ENCODE measurements at places on chromosomes 16 and 17. TPM values are rescaled to one million over a fixed set of nuclear protein-coding genes. Genes with fewer than 3 reads are reported as not detected.

Gene ITGAL
- not detected for total RNA-seq

Gene RNF222
- total RNA-seq, result under 0.01 TPM

Gene FBXO39
- 6.9 TPM for total RNA-seq

Gene TMEM98
- total RNA-seq, result 81.7 TPM

Gene RTN4RL1
- 0.40 TPM for total RNA-seq

Gene ABCC11
- not detected for total RNA-seq

Gene TUBB3
- 33.5 TPM for total RNA-seq

Gene CNTNAP1
- total RNA-seq, result 6.7 TPM

Gene NXN
- 69.1 TPM for total RNA-seq

Gene NFATC2IP
- total RNA-seq, result 21.0 TPM

Gene AATK
- total RNA-seq, result 1.5 TPM

Gene FBXW10B
- 0.22 TPM for total RNA-seq

Gene SCGB1C2
- not detected for total RNA-seq

Gene ORMDL3
- total RNA-seq, result 25.9 TPM

DNA sequence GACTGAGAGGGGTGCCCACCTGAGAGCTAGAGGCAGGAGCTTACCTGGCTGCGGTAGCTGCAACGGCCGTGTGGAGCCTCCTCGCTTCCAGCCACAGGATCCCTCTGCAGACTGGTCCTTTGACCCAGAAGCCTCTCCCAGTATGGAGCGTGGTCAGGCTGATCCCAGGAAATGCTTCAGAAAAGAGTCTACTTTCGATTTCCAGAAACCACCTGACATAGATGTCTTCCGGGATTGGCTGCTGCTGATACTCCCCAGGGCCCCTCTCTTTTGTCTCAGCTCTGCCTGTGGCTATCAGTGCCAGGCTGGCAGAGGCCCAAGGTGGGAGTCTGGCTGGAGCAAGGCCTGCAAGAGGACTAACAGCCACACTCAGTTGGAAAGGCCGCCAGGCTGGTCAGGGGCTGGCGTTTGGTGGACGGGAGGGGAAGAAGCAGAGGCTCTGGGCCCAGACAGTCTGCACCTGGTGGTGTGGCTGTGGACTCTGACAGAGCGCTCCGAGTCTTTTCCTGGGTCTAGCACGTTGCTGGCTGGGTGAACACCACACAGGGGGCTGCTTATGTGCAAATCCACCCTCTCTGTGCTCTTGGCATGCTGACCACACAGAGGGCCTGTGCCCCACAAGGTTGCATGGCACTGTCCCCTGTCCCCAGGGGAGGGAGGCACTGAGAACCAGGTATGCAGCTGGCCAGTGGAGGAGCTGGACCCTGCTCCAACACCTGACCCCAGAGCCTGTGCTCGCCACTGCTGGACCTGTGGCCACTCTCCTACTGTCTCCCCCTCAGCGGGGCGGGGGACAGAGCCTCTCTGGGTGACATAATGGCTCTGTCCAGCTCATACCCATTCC is at the start of gene LGALS3BP:
LGALS3BP (minus strand) TSS at position 144 of the 844 bp plus-strand sequence. CDS start 2,732 bp downstream, outside the sequence.
- DNase-seq, result peak; percentile 51

GRCh38 chr16:87072101-87072500 is 245.1 kb downstream of the C16orf95 start:
- DNase-seq, result no peak

GRCh38 chr17:6244253-6244652 is 174.1 kb downstream of the WSCD1 start:
- DNase-seq, result no peak

- DNase-seq, result no peak
Observed at GRCh38 chr16:88939245-88939971, 37.6 kb downstream of the CBFA2T3 start.

GRCh38 chr17:73625991-73626673 is 18.1 kb downstream of the SDK2 start:
- no peak for DNase-seq

GRCh38 chr16:89049484-89050118 is 44.1 kb upstream of the ACSF3 start:
- no peak for DNase-seq

GRCh38 chr16:82368041-82368440 is 198.0 kb upstream of the MPHOSPH6 start:
- DNase-seq, result peak; percentile 68

DNA sequence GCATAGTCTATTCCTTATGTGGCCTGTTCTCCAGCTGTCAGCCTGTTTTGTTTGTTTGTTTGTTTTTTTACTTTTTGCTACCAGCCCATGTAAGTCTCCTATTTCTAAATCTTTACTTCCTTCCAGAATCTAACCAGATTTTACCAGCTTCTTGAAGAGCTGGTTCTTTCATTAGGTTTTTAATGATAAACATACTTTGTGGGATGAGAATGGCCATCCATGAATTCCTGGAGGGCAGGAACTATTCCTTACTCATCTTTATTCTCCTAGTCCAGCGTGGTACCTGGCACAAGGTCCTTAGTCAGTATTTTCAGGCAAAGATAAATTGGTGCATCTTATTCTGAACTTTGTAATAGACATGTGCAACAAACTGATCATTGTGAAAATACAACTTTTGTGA is 17.3 kb downstream of the RSPRY1 start:
- no peak for DNase-seq

DNA sequence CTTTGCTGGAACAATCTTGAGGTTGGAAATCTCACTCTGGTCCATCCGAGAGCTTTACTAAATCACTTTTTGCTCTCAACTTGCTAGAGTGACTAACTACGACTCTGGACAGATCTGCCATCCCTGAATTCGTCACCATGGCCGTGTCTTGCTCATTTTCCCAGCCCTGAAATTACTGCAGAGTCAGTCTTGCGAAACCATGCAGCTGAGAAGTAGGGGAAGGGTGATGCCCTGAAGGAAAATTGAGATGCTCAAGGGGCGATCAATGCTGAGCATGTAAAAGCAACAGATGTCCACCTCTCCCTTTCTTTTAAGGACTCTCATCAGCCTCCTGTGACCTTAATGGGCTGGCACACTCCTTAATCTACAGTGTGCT is 18.8 kb downstream of the PCTP start:
- no peak for DNase-seq

- no peak for DNase-seq
Observed at GRCh38 chr17:83070800-83071341, 8.5 kb upstream of the METRNL start.

DNA sequence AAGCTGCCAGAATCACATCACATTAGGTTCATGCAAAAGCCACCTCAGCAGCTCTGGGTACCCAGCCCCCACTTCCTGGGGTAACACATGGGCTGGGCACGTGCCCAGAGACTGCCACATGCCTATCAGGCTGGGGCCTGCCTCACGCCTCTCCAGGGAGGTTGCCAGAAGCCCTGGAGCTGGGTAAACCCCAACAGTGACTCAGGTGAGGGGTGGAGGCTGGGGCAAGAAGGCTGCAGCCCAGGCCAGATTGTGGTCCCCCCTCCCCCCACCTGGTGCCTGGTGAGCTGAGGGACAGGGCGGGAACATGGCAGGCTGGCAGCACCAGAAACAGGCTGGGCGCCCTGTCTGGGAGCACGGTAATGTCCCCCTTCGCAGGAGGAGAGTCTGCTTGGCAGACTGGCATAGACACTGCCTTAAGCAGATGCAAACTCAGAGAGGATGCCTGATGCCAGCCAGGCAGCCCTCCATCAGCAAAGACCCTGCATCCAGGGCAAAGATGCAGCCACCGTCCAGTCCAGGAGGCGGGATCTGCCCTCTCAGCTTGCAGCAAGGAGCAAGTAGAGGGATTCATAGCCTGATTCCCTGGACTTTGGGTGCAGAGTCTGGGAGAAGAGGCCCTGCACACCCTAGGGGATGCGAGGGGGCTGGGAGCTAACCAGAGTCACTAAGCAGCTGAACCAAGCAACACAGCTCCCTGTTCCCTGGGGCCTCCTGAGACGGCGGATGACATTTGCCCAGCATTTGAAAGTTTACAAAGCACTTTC is 28.8 kb downstream of the NGFR start:
- no peak for DNase-seq

- DNase-seq, result peak; percentile 86
Observed at GRCh38 chr16:27408012-27408601, 6.1 kb downstream of the IL21R start.

GRCh38 chr17:28950017-28950751 is 1.1 kb downstream of the PHF12 start:
- DNase-seq, result peak; percentile 31

DNA sequence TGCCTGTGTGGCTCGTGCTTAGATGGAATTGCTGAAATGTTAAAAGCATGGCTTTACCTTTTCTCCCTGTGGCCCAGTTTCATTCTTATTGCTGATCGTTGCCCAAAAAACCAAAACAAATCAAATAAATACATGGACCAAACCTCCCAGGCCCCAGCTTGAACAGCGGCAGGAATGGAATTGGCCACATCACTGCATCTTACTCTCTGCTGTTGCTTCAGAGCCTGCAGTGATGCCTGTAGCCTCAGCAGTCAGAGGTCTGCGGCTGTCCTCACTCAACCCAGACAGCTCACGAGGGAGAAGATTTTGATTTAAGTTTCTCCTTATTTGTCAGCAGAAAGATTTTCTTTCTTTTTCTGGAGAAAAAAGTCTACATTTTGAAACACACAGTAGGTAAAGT is 91.5 kb downstream of the NPIPB11 start:
- no peak for DNase-seq

- no peak for DNase-seq
Observed at GRCh38 chr16:83220066-83220465, 587.7 kb upstream of the HSBP1 start.

GRCh38 chr16:500709-501108 is 26.8 kb upstream of the CAPN15 start:
- no peak for DNase-seq

GRCh38 chr16:1297018-1297696 is 12.3 kb upstream of the UBE2I start:
- peak; percentile 62 for DNase-seq

- DNase-seq, result no peak
Observed at GRCh38 chr16:68782198-68783174, 45.4 kb downstream of the CDH1 start.

DNA sequence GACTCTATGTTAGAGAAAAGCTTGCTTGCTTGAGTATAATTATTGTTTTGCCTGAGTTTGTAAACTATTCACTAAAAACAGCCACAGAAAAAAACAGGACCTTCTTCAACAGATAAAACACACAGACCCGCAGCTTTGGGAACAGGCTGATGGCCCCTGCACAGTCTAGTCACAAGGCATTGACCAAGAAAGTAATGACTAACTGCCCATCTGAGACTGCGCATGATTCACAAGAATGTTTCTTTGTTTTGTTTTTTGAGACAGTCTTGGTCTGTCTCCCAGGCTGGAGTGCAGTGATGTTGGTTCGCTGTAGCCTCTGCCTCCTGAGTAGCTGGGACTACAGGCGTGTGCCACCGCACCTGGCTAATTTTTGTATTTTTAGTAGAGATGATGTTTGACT is 2.8 kb upstream of the ZKSCAN2 start:
- DNase-seq, result no peak

DNA sequence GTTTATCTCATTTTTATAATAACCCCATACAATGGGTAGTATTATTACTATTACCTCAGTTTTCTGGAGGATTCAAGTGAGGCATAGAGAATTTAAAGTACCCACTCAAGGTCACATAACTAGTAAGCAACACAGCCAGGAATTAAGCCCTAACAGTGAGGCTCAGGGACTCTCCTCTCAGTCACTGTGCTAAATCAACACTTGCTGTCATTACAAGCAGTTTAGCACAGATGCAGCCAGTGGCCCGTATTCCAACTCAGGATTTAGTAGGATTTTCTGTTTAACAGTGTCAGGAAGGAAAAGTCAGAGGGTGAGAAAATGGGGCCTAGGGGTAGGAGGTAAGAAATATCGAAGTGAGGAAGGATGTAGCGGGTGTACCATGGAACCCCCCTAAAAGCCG is 536.9 kb downstream of the TMEM114 start:
- no peak for DNase-seq

DNA sequence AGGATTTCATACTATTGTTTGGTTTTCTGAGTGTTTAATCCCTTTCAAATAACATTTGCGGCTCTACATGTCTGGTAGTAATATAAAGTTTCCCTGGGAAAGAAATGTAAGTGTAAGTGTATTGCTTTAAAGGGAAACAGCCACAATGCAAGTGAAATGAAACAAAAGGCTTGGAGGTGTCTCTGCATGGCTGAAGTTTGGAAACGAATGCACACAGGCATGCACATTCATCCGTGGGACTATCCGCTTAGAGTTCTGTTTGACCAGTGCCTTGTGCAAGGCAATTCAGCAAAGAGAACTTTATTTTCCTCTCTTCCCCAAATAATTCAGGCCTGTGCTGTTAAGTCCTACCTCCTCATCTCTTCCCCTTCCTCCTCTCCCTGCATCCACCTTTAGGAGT is 56.1 kb upstream of the MRTFB start:
- no peak for DNase-seq

GRCh38 chr17:42669705-42669976 is 7.2 kb downstream of the PLEKHH3 start:
- DNase-seq, result no peak

GRCh38 chr16:894841-895240 is 75.9 kb downstream of the LMF1 start:
- no peak for DNase-seq

- DNase-seq, result peak; percentile 32
Observed at GRCh38 chr16:57470711-57471110, 8.2 kb downstream of the POLR2C start.

DNA sequence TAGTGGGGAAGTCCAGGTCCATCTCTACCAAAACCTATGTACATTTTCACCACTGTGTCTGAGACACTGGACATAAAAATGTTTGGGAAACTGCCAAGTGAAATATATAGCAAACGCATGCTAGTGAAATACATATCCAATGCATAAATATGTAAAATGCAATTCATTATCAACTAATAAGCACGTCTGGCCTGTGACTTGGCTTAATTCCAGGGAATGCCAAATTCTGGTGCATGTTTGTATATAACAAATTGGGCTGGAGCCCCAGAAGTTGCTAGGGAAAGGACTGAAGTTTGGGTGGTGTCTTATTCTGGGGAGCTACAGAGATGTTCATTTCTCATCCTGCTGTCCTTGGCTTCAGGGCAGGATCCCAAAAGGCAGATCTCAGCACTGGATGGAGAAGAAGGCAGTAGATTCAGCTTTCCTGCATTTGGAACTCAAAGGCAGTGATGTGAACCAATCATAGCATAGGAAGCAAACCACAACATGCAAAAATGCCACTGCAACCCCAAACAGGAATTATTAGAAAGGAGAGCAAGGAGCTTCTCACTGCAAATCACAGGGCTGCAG is 184.3 kb downstream of the HS3ST3A1 start:
- DNase-seq, result no peak
